ENCODE measurements at places on chromosomes 6 and 20.

GRCh38 chr20:18056174-18057100 lies 1.3 kb downstream of the OVOL2 start:
- peak; percentile 1 for DNase-seq

GRCh38 chr20:10137533-10137932 lies 81.1 kb upstream of the SNAP25 start:
- DNase-seq: no peak

- peak; percentile 14 for DNase-seq
These were observed 2.1 kb downstream of the SOBP start for GRCh38 chr6:107491760-107492660.

GRCh38 chr20:4959592-4959991 lies 41.7 kb downstream of the SLC23A2 start:
- no peak for DNase-seq

- DNase-seq: no peak
These were observed 84.8 kb downstream of the TRMT11 start for GRCh38 chr6:126071000-126071647.

GRCh38 chr6:105135056-105135455 lies 44.8 kb downstream of the POPDC3 start:
- peak; percentile 3 for DNase-seq

DNA sequence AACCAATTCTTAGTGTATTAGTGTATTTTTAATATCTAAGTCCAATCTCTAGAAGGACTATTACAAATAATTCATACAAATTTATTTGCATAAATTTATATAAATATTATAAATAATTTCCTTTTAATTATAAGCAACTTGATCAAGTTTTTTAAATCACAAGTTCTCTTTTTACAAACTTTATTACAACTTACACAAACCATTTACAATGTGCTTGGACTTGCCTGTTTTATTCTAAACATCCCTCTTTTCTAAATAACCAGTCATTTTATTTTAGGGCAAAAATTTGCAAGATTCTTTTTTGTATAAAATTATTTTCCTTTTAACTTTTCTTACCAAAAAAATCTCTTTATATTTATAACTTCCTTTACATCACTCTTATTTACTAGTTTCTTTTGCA lies 83.5 kb upstream of the SYNCRIP start:
- no peak for DNase-seq

- DNase-seq: no peak
These were observed 62.4 kb downstream of the NCOA7 start for GRCh38 chr6:125853168-125853567.

DNA sequence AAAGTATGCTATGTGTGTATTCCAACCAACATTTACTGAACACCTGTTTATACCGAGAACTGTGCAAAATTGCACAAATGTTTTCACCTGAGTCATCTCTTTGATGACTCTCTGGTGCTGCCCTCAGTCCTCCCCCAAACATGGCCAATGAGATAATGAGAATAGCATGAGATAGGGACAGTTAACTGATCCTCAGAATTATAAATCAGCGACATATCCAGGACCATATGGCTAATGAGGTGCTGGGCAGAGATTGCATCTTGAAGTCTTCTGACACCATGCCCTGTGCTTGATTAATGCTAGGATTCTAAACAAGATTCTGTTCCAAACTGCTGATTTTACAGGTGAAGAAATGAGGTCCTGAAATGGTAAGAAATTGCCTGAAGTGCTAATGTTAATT lies 13.0 kb downstream of the CLVS2 start:
- DNase-seq: no peak

Data from GM04503 (cell line).